ENCODE measurements at places on chromosomes 6 and 20.

DNA sequence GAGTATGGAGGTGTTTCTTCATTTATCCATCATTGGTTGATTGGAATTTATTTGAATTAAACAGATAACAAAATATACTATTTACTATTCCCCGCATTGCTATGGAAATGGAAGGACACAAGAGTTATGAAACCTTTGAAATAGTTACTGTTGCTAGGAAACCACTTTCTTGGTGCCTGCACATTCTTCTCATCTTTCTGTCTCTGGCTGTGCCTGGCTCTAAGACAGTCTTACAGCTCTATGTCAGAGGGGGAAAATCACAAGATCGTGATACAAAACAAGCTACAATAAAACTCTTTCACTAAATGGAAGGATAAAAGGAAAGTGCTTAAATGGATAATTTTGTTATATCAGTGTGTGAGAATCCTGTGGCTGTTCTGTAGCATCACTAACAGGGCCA lies 453.0 kb downstream of the LMBRD1 start:
- DNase-seq, result no peak

DNA sequence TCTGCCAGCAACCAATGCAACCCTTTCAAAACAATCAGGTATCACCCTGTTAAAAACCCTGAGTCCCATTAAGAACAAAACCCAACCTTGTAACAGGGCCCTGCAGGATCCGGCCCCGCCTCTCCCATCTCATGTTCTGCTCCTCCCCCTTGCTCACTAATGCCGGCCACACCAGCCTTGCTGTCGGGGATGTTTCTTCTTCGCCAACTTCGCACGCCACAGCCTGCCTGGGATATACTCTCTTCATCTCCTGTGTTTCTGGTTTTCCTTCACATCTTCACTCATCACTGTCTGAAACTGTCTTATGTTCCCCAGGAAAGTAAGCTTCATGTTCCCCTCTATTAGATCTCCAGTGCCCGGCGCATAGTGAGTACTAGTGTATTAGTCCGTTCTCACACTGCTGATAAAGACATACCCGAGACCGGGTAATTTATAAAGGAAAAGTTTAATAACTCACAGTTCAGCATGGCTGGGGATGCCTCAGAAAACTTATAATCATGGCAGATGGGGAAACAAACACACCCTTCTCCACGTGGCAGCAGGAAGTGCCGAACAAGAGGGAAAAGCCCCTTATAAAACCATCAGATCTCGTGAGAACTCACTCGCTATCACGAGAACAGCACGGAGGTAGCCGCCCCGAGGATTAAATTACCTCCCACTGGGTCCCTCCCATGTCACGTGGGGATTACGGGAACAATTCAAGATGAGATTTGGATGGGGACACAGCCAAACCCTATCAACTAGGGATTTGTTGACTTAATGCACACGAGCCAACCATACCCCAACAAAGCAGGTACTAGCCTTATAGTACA lies 5.1 kb downstream of the TP53RK start:
- no peak for DNase-seq

GRCh38 chr20:41009946-41010345 lies 18.7 kb upstream of the TOP1 start:
- DNase-seq, result no peak

- DNase-seq, result no peak
Measured at GRCh38 chr6:157024745-157025144, 247.6 kb downstream of the ARID1B start.

DNA sequence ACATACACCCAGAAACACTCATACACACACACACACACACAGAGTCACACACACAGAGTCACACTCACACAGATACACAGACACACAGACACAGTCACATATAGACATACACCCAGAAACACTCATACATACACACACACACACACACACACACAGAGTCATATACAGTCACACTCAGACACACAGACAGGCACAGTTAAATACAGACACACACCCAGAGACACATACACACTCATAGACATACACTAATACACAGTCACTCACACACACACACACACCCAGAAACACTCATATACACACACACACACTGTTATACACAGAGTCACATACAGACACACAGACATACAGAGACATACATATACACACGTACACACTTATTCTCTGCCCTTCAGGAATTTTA lies 250.9 kb downstream of the QKI start:
- DNase-seq, result no peak

DNA sequence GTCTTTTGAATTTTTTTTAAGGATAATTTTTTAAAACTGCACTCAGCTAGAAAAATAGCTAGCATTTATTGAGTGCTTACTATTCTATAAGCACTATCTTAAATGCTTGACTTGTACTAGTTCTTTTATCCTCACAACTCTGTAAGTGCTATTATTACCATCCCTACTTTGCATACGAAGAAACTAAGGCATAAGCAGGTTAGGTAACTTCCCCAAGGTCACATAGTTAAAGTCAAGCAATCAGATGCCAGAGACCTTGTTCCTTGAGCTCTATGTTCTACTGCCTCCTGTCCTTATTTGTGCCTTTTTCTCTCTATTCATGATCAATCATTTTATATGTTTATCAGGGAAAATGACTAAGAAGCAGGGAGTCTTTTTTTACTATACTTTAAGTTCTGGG lies 65.0 kb downstream of the GCLC start:
- no peak for DNase-seq

GRCh38 chr6:84967389-84967788 lies 203.0 kb upstream of the TBX18 start:
- no peak for DNase-seq

- DNase-seq, result no peak
Measured at GRCh38 chr6:81126150-81126549, 626.3 kb downstream of the TENT5A start.

DNA sequence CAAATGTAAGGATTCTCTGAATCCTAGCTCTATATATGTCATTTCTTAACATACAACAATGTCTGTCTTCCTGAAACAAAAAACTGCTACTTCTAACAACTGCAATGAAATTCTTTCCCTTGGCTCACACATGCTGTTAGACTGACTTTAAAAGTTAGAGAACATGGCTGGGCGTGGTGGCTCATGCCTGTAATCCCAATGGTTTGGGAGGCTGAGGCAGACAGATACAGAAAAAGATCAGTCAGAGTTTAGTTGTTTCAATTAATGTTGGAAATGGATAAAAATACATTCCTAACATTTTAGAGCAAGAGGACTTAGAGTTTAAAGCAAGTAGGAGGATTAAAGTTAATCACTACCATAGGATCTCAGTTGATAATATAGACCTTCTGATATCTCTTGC lies 28.7 kb upstream of the KIAA1586 start:
- no peak for DNase-seq

- DNase-seq, result no peak
Measured at GRCh38 chr6:56862415-56863175, 92.3 kb upstream of the BEND6 start.

GRCh38 chr6:33744895-33745546 lies 1.7 kb downstream of the IP6K3 start:
- DNase-seq, result no peak

GRCh38 chr6:170074907-170075306 lies 216.0 kb downstream of the DLL1 start:
- DNase-seq, result no peak

- DNase-seq, result no peak
Measured at GRCh38 chr6:40256831-40257230, 322.6 kb upstream of the MOCS1 start.

- no peak for DNase-seq
Measured at GRCh38 chr20:13910492-13910891, 79.9 kb downstream of the SEL1L2 start.

DNA sequence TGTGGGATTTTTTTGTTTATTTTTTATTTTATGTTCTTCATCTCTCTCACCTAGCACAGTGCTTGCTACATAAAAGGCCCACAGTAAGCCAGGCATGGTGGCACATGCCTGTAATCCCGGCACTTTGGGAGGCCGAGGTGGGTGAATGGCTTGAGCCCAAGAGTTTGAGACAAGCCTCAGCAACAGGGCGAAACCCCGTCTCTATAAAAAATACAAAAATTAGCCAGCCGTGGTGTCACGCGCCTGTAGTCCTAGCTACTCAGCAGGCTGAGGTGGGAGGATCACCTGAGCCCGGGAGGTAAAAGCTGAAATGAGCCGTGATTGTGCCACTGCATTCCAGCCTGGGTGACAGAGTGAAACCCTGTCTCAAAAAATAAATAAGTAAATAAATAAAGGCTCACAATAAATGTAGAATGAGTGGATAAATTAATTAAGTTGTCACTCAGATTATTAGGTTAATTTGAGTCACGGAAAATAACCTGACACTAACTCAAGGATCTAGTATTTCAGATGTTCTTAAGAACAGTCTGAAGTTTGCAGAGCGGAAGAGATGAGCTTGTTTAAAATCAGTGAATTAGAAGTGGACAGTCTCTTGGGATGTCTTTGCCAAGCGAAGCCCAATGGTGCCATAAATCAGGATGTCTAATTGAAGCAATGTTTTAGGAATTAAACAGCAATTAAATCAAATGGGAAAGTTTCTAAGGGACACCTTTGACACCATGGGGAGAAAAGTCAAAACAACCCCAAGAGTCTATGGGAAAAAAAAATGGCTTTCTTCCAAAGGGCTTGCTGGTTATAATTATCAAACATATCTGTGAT lies 214.4 kb downstream of the ZNF217 start:
- no peak for DNase-seq

- no peak for DNase-seq
Measured at GRCh38 chr20:8568075-8568474, 436.0 kb downstream of the PLCB1 start.

DNA sequence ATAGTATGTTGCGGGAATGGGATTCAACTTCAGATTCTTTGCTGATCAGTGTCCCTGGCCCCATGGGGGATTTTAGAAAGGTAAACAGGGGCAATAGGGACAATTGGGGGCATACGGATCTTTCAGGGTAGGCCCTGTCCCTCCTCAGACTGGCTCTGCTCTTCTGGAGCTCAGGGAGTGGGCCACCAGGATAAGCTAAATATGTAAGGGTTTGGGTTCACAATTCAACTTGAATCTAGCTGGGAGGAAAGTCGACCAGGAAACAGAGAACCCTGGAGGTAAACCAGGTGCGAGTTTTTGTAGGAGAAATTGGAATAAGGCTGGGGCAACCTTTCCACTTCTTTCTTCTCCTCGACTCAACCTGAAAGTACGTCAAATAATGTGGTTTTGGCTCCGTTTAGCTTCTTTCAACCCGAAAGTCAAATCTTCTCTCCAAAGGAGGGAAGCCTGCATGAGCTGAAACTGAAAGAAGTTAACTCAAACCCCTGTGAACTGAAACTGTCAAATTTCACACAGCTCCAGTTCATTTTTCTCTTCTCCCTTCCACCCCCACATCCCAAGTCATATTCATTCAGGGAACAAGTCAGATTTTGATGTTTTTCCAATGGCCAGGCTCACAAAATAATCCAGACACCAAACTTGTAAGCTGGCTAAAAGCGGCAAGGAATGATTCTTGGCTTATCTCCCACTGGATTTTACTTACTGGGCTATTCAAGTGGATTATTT lies 278.2 kb downstream of the CLIC5 start:
- DNase-seq, result no peak

GRCh38 chr6:131082335-131082734 lies 19.3 kb upstream of the EPB41L2 start:
- DNase-seq, result no peak

DNA sequence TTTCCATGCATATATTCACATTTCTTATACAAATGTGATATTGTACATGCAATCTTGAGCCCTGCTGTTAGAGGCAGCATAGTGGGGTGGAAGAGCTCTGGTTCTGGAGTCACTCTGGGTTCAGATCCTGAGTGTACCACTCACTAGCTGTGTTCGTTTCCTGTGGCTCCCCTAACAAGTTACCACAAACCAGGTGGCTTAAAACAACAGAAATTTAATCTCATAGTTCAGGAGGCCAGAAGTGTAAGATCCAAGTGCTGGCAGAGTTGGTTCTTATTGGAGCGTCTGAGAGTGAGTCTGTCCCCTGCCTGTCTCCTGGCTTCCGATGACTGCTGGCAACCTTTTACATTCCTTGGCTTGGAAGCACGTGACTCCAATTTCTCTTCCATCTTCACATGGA lies 115.6 kb downstream of the MAP3K7 start:
- no peak for DNase-seq

DNA sequence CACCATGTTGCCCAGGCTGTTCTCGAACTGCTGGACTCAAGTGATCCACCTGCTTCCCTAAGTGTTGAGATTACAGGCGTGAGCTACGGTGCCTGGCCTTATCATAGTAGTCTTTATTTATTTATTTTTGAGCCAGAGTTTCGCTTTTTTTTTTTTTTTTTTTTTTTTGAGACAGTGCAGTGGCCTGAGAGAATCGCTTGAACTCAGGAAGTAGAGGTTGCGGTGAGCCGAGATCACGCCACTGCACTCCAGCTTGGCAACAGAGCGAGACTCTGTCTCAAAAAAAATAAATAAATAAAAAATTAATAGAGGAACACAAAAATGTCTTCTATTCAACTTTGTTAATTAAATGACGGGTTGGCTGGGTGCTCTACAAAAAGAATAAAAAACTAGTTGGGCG lies 12.9 kb downstream of the MAPRE1 start:
- no peak for DNase-seq

GRCh38 chr6:117008618-117009017 lies 131.6 kb downstream of the RFX6 start:
- DNase-seq, result no peak

DNA sequence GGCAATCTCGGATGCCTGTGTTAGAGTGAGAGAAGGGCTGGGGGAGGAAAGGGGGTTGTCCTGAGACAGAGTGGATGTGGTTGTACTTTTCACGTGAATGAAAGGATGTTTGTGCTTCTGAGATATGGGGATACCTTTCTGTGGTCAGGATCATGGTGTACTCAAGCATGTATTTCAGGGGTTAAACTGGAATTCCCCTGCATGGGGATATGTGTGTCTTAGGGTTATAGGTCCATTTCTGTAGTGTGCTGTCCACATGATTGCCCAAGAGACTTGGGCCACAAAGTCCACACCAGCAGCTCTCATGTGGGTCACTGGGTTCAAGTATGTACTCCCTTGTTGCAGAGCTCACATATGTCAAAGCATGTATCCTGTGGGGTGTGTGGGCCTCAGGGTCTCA lies 10.5 kb downstream of the SYNGAP1 start:
- DNase-seq, result no peak

- no peak for DNase-seq
Measured at GRCh38 chr6:109332748-109333147, 49.5 kb downstream of the CD164 start.

DNA sequence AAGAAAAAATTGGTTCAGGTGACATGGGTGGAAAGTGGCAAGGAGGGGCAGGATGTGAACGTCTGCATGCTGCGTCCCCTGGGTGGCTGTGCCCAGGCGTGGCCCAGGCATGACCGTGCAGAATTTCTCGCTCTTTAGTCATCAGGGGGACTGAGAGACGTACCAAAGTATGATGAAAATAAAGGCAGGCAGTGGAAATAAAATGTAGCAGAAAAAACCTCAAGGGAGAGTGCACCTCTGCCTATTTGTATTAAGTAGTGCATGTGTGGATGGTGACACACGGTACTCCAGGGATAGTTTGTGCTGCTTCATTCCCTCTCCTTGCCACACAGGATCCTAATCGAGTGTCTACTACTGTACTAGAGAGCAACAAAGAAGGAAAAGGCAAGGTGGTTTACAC lies 81.1 kb downstream of the ATP9A start:
- no peak for DNase-seq
